ENCODE measurements at places on chromosomes 7 and 10.

DNA sequence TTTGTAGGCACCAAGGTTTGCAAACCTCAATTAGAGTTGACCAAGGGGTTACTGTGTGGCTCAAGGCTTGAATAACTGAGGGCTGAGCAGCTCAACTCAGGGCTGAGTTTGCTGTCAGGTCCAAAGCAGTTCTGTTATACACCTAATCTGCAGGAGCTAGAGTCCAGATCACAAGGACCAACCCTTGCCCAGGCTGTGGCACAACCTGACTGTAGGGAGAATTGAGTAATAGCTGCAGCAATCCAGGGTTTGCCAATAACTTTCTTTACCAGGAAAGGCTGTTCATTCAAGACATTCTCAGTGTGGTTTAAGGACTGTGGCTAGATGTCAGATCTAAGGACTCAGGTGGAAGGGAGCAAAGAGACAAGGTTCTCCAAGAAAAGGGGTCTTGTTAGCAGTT is 115.6 kb upstream of the IMMP2L start:
- DNase-seq, result peak; percentile 8

- no peak for DNase-seq
Measured at GRCh38 chr10:14608381-14609001, 166.2 kb downstream of the FAM107B start.

DNA sequence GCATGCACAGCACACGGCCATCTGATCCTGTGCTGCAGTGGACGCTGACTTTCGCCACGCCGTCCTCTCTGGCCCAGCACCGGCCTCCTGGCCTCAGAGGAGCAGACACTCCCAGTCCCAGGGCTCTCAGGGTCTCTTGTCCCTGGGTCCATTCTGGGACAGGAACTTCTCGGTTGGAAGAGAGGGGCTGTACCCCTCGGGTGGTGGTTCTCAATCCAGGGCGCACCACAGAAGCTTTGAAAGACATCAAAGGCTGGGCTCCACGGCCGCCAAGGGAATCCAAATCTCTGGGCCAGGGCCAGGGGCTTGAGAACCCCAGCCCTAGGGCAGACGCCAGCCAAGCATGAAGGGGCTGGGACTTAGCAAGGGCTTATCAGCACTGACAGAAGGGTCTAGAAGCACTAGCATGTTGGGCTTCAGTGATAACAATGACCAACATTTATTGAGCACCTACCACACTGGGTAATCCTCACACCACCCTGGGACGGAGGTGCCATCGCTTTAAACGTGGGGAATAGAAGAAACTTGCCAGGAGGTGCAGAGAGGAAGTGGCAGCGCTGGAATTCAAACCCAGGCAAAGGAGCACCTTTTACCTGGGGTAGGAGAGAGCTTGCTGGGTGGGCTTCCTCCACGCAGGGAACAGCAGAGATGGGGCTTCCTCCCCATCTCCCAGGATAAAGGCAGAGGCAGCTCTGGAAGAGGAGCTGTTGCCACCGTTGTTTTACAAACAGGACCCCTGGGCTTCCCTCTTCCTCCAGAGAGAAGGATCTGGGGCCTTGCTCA is 1.8 kb upstream of the PYROXD2 start:
- DNase-seq, result no peak

GRCh38 chr10:24935504-24936292 is 16.7 kb downstream of the PRTFDC1 start:
- no peak for DNase-seq

DNA sequence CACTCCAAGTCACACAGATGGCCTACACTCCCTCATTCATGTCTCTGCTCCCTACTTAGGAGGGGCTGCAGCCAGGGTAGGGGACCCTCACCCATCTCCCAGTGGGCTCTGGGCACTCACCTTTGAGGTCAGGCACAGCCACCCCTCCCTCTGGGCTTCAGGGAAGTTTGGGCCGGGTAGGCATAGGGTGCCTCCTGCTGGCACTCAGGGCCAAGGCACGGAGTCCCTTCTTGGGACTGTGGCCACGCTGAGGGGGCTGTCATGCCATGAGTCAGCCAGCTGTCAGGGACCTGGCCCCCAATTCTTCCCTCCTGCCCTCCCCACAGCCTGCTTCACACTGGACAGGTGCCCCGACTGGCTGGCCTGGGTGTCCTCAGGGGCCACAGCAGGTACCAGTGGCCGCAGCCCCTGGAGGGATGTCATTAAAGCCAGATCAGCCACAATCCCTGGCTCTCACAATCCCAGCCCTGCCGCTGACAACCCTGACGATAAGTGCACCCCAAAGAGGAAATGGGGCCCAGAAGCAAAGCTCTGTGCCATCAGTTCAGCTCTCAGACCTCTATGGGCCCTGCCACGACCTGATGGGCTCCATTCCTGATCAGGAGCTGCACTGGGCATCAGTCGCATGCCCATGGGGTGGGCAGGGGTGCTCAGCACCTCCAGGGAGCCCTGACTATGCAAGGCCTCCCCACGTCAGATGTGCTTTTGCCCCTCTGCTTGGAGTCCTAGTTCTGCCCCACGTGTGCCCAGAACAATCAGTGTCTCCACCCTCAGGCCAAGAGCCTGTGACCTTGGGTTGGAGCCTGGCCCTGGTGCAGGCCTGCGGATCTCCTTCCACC is 34.1 kb upstream of the RET start:
- DNase-seq, result no peak

- no peak for DNase-seq
Measured at GRCh38 chr10:120555842-120556532, 99.0 kb downstream of the PLPP4 start.

GRCh38 chr7:89623018-89623672 is 531.1 kb upstream of the STEAP1 start:
- peak; percentile 62 for DNase-seq

DNA sequence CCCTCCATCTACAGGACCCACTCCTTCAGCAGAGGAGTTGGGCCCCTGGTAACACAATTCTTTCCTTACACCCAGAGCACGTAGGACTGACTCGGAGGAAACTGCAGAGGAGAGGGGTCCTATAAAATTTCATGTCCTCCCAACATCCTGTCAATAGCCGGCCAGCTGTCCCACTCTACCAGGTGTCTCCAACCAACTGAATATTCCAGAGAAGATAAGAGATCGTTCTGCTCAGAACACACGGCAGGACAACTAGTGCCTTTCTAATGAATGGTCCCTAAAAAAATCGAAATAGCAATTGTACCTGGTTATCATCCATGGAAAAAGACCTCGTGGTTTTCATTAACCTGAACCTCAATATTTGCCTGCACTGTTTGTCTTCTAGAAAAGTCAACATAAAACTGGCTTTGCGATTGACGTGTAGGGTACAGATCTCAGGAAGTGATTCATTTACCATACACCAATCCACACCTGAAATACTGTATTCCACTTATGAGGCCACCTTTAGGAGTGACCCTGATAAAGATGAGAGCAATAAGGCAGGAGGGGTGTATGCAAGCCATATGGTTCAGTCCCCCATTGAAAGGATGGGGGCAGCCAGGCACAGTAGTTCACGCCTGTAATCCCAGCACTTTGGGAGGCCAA is 111.7 kb downstream of the PARP12 start:
- no peak for DNase-seq
